Activated naive CD8-positive, alpha-beta T cell treated with anti-CD3 and anti-CD28 coated beads, Interleukin-2, amount 10 ng/mL, durations not matched to agents 7 days and 5 days (primary cell): ENCODE measurements at places on chromosomes 1 and 21. TPM values are rescaled to one million over a fixed set of nuclear protein-coding genes. Genes with fewer than 3 reads are reported as not detected.

DNA sequence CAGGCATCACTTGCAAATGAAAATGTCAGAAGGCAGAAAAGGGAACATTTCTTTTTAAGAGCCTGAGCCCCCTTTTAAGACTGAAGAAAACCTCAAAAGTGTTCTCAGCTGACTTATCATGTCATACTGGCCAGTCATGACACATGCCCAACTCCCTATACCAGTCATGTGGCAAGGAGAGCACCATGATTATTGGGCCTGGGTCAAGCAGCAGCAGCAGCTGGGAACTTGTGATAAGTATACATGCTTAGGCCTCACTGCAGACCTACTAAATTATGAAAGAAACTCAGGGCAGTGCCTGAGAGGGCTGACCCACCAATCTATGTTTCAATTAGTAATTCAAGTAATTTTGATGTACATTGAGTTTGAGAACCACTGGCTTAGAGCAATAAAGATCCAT lies 8.6 kb downstream of the RO60 start:
- H3K27me3 ChIP-seq = no peaks in the 10 kb centered on the region
- peaks cover 35% of the 10 kb centered on the region for H3K4me1 ChIP-seq
- peaks cover 15% of the 10 kb centered on the region for H3K36me3 ChIP-seq
- no peak overlapping the region for H3K4me3 ChIP-seq
- no peak for DNase-seq

DNA sequence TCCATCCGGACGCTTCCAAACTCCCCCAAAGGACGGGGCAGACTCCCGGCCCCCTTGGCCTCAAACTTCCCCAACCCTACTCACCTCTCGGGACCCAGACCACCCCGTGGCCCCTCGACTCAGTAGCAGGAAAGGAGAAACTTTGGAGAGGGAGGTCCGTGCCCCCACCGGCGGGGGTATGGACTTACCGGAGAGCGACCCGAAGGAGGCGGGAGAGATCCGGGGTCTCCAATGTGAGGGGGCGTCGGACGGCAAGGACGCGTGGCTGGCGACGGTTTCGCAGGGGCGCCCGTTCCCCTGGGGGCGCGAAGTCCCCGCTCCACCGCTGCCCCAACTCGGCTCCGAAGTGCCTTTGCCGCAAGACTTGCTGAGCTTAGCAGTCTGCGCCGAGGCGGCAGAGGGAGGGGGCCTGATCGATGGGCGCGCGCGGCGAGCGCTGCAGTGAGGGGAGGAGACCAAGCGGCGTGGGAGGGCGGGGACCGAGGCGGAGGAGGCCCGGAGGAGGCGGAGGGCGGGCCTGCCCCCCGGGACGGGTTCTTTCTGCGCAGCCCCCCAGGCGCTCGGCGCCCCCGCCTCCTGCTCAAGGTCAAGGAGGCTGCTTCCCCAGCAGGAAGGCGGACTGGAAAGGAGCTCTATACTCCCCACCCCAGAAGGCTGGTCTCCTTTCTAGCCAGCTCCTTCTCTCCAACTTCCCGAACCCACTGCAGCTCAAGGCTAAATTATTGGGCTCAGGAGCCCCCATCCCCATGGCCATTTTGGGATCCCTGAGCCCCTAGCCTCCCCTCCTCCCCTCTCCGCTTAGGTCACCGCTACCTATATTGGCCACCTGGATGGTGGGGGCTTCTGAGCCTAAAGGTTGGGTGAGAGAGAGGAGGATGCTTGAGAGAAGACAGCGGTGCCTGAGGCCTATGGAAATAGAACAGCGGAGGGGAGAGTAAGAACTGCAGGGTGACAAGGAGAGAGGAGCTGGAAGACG lies at the start of gene SYT2:
Gene SYT2 (minus strand): TSS at position 385 of the 976 bp plus-strand sequence. CDS start 104,682 bp downstream, outside the sequence.
- no peak within 1 kb of the TSS for H3K4me3 ChIP-seq
- H3K36me3 ChIP-seq = no peaks in the 10 kb centered on the region
- H3K27me3 ChIP-seq = peaks cover 83% of the 10 kb centered on the region
- peak; percentile 41 for DNase-seq
- H3K27ac ChIP-seq = no peak within 1 kb of the TSS
- H3K4me1 ChIP-seq = peaks cover 2% of the 10 kb centered on the region

- H3K4me3 ChIP-seq = no peak overlapping the region
- H3K27ac ChIP-seq = no peak overlapping the region
- no peaks in the 10 kb centered on the region for H3K36me3 ChIP-seq
- no peaks in the 10 kb centered on the region for H3K4me1 ChIP-seq
- DNase-seq = no peak
These were observed 8.3 kb upstream of the TRABD2B start for GRCh38 chr1:48005253-48006117.

GRCh38 chr1:3604468-3604974 lies 6.8 kb downstream of the MEGF6 start:
- H3K4me1 ChIP-seq = no peaks in the 10 kb centered on the region
- H3K27me3 ChIP-seq = peaks cover 2% of the 10 kb centered on the region
- no peak overlapping the region for H3K4me3 ChIP-seq
- H3K27ac ChIP-seq = no peak overlapping the region
- no peak for DNase-seq

DNA sequence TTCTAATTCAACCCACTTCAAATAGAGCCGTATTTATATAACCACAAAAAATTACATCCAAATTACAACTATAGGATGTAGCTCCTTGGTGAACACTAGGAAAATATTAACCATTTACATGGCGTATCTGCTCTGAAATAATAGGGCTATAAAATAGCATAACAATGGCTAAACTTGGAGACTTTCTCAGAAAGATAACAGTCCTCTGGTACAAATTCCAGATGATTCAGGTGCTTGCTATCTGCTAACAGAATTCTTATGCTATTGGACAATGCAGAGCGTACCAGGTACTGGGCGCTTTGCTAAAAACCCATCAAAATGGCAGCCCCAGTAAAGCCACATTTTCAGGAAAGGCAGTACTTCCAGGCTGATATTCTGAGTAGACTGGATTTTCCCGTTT lies 209.7 kb upstream of the C8B start:
- H3K27ac ChIP-seq = no peak overlapping the region
- H3K4me1 ChIP-seq = no peaks in the 10 kb centered on the region
- DNase-seq = no peak

GRCh38 chr1:16177306-16177705 lies 21.4 kb upstream of the EPHA2 start:
- H3K4me1 ChIP-seq = no peaks in the 10 kb centered on the region
- DNase-seq = no peak
- H3K36me3 ChIP-seq = no peaks in the 10 kb centered on the region
- peaks cover 5% of the 10 kb centered on the region for H3K27me3 ChIP-seq
- H3K4me3 ChIP-seq = no peak overlapping the region

DNA sequence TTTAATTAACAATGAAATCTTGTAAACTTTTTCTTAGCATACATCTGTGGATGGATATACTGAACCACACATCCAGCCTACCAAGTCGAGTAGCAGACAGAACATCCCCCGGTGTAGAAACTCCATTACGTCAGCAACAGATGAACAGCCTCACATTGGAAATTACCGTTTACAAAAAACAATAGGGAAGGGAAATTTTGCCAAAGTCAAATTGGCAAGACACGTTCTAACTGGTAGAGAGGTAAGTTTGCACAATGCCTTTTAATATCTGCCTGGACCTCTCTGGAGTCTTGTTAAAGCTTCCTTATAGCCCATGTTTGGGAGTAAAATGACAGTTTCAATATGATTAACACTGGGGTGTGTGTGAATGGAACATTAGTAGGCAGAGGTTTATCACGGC lies 51.4 kb downstream of the MARK1 start:
- no peaks in the 10 kb centered on the region for H3K4me1 ChIP-seq
- no peak for DNase-seq
- H3K4me3 ChIP-seq = no peak overlapping the region
- no peaks in the 10 kb centered on the region for H3K36me3 ChIP-seq
- no peak overlapping the region for H3K27ac ChIP-seq

The TFAP2E gene
- 1.2 TPM for total RNA-seq

The GPR137B gene
- 9.3 TPM for total RNA-seq

The GJA8 gene
- total RNA-seq = not detected

The B3GALT5 gene
- total RNA-seq = not detected
